Inflammatory macrophage treated with lipopolysaccharide for 4 hours (primary cell): ENCODE measurements at places on chromosomes 4 and X.
A peak's percentile ranks its signal among the peaks of the same experiment; 100 is the strongest.

DNA sequence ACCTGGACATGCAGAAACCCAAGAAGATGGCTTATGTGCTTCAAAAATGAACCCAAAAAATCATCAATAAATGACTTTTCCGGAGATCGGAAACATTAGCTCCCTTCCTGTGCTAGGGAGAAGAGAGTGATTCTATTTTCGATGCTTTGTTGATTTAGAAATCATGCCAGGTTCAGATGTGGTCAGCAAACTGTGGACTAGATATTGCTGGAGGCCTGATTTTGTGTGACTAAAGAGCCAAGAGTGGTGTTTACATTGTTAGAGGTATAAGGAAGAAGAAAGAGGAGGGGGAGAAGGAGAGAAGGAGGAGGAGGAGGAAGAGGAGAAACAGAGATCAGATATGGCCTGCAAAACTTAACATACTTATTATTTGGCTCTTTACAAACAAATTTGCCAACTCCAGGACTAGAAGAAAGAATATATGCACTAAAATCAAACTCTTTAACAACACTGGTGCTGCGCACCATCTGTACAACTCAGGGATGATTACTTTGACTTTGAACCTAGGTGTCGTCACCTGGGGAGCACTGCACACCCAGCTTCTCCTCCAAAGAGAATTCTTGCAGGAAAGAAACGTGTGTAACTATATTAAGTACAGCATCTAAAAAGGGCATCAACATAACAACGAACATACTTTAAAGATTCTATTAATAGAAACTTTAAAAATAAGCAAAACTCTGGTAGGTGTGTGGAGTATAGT is 664.9 kb upstream of the LCORL start:
- no peak for DNase-seq

DNA sequence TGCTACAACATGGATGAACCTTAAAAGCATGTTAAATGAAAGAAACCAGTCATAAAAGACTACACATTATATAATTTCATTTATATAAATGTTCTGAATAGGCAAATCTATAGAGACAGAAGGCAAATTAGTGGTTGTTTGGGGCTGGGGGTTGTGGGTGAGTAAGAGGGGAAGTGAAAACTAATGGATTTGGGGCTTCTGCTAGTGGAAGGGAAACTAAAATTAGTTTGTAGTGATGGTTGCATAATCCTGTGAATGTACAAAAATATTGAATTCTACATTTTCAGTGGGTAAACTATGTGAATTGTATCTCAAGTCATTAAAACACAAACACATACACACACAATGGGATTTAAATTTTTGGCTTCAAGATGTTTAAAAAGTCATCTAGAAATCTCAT is 25.4 kb upstream of the LIMCH1 start:
- DNase-seq: peak; percentile 80

DNA sequence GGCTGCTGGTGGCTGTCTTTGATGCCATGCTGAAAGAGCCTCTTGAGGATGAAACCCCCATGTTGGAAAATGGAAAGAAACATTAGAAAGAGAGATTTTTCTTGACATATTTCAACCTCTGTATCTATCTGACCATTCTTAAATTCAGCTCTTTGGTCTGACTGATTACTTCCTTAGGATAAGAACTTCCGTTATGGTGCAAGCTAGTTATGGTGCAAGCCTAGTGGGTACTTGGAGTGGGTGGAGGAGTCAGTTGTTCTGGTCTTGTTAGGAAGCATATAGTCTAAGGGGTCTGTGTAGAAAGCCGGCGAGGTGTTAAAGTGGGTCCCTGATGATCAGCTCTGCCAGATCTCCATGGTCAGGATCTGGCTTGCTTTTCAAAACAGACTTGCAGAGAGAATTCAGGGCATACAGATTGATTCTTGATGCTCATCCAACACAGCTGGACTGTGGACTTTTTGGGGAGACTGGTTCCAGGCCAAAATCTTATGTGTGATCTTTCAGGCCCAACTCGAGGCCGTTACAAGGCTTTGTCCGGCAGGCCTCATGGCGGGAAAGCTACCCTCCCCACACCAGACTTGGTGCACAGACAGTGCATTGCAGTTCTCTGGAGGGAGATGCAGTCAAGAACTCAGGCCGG is 82.8 kb upstream of the BOD1L1 start:
- DNase-seq: peak; percentile 12

GRCh38 chr4:92501456-92501855 is 197.7 kb downstream of the GRID2 start:
- no peak for DNase-seq

GRCh38 chr4:79585834-79586233 is 177.8 kb upstream of the GK2 start:
- no peak for DNase-seq
